ENCODE measurements at places on chromosomes 1 and 21.

GRCh38 chr1:223654083-223654482, 11.4 kb downstream of the CAPN8 start:
- DNase-seq, result no peak

DNA sequence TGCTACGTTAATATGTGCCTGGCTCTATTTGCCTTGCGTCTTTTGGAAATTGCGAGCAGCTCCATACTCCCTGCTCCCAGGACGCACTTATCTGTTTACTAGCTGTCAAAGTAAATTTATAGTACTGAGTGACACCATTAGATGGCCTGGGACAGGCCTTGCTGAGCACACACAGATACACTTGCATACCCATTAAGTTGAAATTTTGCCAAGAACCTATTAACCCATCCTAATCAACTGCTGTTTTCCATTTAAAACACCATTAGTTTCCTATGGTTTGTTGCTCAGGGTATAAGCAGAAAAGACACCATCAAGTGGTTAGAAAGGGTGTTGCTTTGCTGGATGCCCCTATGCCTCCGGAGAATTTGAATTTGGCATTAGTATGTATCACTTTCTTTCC, 187.3 kb downstream of the SLC44A5 start:
- DNase-seq, result no peak

DNA sequence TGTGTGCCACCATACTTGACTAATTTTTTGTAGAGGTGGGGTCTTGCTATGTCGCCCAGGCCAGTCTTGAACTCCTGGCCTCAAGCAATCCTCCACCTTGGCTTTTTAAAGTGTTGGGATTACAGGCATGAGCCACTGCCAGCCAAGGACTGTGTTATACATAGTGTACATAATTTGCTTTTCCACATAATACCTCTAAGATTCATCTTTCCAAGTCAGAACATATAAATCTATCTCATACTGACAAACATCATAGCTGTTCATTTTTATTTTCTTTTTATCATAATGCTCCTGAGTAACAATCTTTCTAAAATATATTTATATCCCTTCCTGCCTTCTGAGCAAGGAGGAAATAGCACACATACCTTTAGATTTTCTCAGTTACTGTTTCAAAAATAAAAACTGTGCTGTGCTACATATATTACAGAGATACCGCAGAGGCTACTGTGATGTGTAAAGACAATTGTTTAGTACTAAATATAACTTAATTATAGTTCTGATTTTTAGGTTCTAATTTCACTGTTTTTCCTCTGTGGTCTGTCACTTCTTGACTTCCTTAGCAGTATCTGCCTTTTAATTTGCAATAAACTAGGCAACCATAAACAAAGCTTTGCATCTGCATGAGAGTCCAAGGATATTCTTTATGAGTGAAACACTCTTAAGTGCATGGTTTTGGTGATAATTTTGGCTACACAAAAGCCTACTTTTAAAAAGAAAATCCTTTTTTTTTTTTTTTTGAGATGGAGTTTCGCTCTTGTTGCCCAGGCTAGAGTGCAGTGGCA, 59.3 kb downstream of the EYA3 start:
- no peak for DNase-seq

- DNase-seq, result no peak
These were observed 8.3 kb downstream of the CSMD2 start for GRCh38 chr1:34156739-34157138.

DNA sequence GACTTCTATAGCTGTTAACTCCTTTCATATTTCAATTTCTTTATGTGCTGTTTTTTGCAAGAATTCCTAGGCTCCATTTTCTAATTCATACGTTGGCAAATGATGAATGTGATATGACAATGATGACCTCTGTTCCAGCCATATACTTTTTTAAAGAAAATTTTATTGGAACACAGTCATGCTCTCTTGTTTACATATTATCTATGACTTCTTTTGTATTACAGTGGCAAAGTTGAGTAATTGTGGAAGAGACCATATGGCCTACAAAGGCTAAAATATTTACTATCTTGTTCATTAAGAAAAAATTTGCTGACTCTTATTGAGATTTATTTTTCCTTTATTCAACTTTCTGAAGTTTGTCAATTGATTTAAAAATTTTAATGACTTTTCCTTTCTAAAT, 7.1 kb downstream of the IFI44L start:
- no peak for DNase-seq

DNA sequence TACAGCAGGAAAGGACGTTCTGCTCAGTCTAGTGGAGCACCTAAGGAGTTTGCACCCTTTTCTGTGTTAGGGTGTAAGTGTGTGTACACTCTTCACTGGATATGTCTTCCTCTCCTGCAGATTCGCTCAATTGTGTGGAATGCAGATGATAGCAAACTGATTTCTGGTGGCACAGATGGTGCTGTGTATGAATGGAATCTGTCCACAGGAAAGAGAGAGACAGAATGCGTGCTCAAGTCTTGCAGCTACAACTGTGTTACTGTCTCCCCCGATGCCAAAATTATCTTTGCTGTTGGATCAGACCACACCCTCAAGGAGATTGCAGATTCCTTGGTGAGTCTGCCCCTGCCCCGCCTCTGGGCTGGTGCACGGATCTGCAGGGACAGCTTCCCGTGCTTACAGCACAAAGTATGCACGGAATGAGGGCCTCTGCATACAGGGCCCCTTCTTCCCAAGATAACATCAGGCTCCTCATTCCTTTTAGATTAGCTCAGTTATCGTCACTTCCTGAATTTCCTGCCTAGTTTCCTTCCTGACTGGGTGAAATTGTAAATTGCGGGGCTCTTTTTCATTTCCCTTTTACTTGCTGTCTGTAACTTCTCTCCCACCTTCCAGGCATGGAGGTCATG, 34.6 kb downstream of the CFAP57 start:
- DNase-seq, result peak; percentile 54

DNA sequence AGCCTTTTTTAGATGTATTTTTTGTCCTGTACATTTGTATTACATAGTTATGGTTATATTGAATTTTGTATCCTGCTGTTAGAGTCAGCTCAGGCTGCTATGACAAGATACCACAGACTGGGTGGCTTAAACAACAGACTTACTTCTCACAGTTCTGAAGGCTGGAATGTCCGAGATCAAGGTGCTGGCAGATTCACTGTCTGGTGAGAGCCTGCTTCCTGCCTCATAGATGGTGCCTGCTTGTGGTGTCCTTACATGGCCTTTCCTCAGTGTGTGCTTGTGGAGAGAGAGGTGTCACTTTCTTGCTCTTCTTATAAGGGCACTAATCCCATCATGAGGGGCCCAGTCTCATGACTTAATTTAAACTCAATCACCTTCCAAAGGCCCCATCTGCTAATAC, 23.1 kb upstream of the MYSM1 start:
- no peak for DNase-seq

DNA sequence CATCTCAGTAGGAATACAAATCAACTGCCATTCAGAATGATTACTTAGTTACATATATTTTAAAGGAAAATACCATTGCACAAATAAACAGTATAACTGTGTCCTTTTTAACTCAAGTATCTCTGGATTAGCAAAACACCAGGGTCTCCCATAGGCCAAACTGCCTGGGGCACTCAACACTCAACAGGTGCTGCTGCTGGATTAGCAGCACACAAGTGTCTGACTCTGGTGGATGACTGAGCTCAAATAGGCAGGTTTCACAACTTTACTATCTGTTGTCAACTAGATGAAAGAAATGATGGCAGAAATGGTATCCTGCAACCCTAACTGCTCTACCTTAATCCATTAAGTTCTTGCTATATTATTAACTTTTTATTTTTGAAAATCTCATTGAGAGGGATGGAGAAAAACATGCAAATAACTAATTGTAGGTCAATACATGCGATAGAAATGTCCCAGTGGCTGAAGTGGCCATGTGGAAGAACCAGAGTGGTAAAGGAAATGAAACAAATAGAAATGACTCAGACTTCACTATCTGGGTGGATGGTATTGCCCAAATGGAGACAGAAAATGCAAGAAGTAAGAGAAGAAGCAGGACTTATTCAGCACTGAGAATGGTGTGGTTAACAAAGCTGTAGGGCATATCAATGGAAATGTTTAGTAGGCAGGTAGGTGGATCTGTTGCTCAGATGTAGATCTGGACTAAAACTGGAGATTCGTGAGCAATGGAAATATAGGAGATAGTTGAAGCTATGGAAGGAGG, 90.8 kb upstream of the CCDC190 start:
- no peak for DNase-seq

GRCh38 chr1:90175490-90176167, 180.7 kb downstream of the ZNF326 start:
- DNase-seq, result peak; percentile 77

DNA sequence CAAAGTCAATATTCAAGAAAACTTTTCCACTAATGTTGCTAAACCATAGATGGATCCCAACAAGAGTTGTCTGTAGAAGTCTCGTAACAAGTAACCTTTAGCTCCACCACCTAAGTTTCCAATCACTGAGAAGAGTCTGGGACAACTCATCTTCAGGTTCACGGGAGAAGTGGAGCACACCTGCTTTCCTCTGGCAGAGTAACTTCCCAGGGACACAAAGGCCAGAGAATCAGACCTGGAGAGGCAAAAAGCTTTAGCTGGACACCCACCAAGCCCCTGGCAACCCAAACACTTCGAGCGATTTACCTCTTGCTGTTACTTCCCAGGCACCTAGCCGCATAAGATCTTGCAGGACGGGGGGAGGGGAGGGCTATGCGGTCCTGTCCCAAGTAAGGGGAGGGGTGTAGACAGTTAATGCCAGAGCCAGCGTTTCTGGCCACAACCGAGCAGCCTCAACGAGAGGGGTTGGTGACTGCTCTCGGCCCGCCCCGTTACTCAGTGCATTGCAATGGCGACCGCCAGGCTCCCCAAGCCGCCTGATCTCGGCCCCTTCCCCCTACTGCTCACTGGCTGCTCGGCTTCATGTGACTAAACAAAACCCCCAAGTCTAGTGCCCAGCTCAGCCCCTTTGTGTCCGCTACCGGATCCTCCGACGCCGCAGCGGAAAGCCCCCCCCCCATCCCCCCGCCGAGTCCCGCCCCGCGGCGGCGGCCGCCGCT, 709 bp downstream of the ZNF644 start:
- DNase-seq, result no peak

- DNase-seq, result no peak
These were observed 29.4 kb upstream of the ARHGEF10L start for GRCh38 chr1:17510138-17510537.

DNA sequence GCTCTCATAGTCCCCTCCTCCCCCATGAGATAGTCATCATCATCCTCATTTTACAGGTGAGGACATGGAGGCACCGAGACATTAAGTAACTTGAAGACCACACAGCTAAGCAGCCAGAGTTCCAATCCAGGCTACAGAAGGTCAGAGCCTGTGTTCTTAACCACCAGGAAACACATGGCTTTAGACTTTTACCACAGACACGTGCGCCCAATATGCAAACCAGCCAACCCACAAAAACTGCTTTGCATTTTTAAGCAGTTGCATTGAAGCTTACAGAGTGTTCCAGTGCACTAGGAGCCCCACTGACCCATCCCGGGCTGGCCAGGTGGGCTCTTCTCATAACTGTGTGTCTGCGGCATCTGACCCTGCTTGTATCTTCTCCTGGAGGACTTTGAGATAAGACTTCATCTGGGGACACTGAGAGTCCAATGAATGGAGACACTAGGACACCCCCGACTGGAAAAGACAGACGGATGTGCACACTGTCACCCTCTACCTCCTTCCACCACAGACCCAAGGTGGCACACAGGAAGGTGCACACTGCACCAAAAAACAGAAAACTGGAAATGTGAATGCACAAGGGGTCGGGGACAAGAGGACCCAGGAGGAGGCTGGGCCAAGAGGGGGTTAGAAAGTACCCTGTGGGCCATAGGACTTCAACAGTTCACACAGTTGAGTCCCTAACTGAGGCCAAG, 56.4 kb downstream of the ETS2 start:
- no peak for DNase-seq

DNA sequence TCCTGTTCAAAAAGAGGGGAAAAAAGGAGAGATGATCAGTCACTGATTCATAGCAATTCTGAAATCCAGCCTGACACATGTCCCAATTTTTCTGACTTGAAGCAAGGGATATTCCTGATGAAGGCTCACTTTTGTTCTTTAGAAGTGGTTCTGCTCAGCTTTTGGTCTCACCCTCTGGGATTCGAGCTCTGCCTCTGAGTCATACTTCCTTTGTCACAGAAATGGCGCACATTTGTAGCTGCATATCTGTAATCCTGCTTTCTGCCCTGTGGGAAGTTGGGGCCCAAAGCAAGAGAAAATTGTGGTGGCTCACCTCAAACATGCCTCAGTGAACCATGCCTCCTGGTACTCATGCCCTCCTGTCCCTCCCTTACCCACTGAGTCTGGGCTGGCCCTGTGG, 22.3 kb upstream of the FAM78B start:
- DNase-seq, result no peak

- no peak for DNase-seq
These were observed 393.6 kb downstream of the AGBL4 start for GRCh38 chr1:49630156-49630555.

DNA sequence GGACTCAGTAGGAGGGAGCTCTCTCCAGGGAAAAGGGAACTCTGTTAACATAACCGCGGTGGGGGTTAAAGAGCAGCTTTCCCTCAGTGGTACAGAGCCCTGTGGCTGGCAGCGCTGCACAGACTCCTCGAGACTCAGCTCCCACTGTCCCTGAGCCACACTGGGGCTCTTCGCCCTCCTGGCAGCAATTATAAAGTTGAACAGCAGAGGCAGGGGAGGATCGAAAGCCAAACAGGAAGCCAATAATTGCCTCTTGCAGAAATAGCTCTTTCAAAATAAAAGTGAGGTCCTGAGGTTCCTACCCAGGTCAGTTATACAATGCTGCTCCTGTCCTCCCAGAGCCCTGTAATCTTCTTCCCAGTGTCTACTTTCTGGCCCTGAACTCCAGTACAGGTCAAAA, 77.0 kb downstream of the FAM78B start:
- no peak for DNase-seq

DNA sequence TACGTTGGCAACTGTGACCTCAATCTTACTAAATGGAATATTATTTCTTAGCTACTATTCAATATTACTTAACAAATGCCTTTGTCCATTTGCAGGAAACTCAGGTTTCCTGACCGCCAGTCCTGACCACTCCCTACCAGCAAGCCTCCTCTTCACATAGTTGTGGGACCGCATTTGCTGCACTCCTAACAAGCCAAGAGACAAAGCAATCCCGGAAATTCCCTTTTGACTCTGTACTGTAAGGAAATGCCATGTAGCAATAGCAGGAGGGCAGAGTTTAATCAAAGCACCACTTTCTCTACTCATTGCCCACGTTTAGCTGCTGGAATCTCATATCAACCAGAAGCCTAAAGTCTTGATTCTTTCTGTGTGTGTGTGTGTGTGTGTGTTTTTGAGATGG, 28.1 kb upstream of the ACBD6 start:
- DNase-seq, result peak; percentile 95
